A172 (cell line): ENCODE measurements at places on chromosomes 13 and 19. TPM values are rescaled to one million over a fixed set of nuclear protein-coding genes. Genes with fewer than 3 reads are reported as not detected.

GRCh38 chr13:33007950-33008349 lies 8.3 kb upstream of the KL start:
- no peak for DNase-seq

- no peak for DNase-seq
These were observed 36.1 kb upstream of the TUBGCP3 start for GRCh38 chr13:112624040-112624439.

- DNase-seq: peak; percentile 31
These were observed 304.5 kb downstream of the KCNRG start for GRCh38 chr13:50319635-50320255.

- DNase-seq: no peak
These were observed 109.5 kb downstream of the STK24 start for GRCh38 chr13:98467263-98467985.

DNA sequence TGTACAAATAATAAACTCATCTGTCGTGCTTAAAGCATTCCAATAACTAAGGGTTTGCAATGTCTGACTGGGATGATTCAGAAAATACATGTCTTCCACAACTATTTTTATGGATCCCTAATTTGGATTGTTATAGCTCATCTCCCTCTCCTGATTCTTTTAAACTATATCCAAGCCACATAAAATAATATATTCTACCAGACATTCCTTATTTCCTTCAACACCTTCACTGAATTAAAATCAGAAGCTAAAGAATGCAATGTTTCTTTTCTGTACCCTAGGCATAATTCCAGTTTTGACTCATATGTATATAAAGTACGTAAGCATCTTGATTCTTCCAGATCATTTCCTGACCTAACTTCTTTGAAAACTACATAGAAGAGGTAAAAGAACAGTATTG lies 420.4 kb downstream of the EFNB2 start:
- DNase-seq: no peak

DNA sequence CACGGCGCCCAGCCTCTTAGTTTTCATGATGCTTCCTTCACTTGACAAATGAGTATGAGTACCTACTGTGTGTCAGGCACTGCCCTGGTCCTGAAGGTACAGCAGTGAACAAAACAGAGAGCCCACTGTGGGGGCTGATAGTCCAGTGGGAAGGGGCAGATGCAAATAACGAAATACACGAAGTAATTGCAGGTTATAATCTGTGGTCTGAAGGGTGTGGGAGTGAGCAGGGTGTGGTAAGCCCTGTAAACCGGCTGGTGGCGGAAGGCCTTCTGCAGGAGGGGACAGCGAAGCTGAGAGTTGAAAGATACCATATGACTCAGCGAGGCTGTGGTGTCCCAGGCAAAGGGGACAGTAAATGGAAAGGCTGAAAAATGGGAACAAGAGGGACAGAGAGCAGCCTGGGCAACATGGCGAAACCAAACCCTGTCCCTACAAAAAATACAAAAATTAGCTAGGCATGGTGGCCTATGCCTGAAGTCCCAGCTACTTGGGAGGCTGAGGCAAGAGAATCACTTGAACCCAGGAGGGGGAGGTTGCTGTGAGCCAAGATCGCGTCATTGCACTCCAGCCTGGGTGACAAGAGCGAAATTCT lies 60.5 kb downstream of the MAP4K1 start:
- DNase-seq: peak; percentile 36

DNA sequence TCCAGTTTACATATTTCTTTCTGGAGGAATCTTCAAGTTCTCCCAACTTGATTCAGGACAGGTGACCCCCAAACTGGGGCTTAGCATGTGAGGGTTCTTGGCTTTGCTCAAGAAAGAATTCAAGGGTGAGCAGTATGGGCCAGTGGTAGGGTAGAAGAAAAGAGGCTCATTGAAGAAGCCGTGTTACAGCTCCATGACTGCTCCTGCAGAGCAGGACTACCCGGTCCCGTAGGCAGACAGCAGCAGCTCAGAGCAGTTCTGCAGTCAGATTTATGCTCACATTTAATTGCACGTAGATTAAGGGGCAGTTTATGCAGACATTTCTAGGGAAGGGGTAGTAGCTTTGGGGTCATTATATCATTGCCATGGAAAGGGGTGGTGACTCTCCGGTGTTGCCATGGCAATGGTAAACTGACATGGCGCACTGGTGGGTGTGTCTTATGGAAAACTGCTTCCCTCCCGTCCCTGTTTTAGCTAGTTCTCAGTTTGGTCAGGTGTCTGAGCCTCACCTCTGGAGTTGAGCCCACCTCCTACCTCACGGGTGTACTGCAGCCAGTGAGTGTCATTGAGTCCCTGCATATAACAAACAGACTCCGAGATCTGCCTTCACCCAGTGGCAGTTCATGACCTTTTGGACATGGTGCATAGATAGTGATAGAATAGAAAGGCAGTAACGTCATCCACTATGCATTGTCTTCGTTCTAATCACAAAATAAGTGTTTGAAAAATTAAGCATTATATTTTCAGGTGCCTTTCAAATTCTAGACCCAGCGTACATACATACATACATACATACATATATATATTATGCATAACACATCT lies 16.0 kb upstream of the ZNF792 start:
- no peak for DNase-seq

DNA sequence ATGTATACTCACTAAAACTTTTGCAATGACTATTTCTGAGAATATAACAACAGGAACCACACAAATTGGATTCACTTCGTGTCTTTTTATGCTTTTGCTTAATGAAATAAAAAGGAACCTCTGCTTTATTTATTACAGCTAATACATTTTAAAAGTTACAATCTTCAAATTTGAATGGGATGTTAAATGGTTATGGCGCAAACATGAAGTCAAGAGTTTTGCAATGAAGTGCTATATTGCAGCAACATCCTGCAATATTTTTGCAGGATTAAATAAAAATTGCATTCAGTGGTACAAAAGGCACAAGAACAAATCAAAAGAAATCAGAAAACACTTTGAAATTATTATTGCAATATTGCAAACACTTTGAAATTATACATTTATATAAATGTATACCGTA lies 1519.0 kb upstream of the MIR17HG start:
- DNase-seq: no peak

DNA sequence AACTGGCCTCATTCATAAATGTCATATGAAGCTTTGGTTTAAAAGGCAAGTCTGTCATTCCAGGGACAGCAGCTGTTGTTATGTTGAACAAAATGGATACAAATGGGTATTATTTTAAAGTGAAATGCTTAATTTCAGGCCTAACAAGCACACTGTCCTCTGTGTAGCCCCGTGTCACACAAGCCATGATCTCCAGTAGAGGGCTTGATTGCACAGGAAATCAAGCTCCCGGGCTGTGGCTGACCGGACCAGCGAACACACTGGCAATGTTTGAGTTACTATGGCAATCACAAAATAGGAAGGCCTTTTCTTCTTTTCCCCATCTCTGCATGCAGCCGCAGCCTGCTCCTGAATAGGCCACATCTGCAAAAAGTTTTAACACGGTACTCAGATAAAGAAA lies 64.0 kb upstream of the GSX1 start:
- DNase-seq: no peak

- DNase-seq: no peak
These were observed 3.6 kb upstream of the ELANE start for GRCh38 chr19:848386-848921.

GRCh38 chr19:17076543-17076991 lies 990 bp downstream of the MYO9B start:
- peak; percentile 26 for DNase-seq

GRCh38 chr13:68417801-68418200 lies 1187.7 kb upstream of the PCDH9 start:
- no peak for DNase-seq

DNA sequence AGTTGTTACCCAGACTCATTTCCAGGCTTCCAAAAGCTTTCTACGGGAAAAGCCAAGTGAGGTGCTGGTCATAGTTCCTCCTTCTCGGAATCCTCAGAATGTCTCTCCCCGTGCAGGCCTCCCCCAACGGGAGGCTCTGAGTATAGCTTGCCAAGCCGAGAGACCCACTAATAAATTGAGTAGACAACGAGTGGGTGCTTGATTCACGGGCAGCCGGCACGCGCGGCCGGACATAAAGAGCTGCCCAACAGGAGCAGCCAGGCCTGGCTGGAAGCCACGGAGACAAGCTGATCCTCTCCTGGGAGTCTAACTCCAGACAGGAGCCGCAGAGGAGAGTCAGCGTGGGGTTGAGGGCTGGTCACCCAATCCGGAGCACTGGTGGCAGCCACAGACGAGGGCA lies 43.4 kb upstream of the MEDAG start:
- no peak for DNase-seq

DNA sequence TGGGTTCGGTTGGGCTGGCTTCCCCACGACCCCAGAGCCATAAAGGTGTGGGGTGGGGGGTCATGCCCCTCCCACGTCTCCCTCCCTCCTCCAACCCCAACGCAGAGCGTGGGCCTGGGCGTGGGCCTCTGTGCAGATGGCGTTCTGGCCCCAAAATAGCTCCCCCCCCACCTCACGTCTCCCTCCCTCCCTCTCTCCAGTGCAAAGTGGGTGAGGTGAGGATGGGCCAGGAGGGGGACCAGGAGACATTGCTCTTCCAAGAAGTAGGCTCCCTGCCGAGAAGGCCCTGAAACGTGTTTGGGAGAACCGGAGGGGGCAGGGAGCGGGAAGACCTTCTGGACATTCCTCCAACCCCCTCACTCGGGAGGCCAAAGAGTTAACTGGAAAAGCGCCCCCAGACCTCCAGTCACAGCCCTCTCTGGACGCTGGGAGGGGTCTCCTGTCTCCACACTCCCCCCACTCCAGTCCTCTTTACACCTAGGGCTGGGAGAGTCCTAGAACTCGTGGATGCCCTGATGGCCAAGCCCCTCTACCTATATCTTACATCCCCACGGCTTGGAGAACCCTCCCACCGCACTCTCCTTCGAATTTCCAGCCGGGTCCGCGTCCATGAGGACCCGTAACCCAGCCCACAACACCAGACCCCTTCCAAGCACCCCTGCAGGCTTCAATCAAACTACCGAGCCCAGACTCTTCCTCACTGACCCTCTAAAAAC lies 855 bp downstream of the UNC13A start:
- no peak for DNase-seq

- DNase-seq: no peak
These were observed 26.6 kb downstream of the SHISA2 start for GRCh38 chr13:26025196-26025595.

DNA sequence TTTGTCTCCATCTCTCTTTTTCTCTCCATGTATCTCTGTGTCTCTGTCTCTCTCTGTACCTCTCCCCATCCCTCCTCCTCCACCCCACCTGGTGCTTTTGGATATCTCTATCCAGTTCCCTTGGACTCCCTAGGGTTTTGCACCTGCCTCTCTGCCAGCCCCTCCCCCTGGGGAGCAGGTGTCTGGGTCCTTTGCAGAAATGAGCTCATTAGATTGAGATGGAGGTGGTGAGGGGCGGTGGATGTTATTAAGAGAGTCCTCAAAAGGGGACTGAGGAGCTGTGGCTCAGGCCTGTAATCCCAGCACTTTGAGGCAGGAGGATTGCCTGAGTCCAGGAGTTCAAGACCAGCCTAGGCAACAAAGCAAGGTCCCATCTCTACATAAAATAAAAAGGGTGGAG lies 2.1 kb downstream of the KCNN4 start:
- DNase-seq: no peak

DNA sequence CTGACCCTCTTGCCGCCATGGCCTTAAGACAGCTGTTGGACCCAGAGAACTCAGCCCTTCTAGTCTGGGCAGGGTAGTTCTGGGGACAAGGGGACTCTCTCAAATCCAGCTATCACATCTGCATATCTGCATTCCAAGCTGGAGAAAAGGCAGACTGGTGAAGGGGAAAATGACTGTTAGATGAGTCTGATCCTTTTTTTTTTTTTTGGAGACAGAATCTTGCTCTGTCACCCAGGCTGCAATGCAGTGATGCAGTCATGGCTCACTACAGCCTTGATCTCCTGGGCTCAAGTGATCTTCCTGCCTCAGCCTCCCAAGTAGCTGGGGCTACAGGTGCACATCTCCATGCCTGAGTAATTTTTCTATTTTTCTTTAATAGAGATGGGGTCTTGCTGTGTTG lies 114.3 kb downstream of the SIPA1L3 start:
- no peak for DNase-seq

GRCh38 chr19:38632476-38633213 lies 13.7 kb downstream of the EIF3K start:
- no peak for DNase-seq

- DNase-seq: no peak
These were observed 1691.5 kb upstream of the SLC10A2 start for GRCh38 chr13:104757712-104758111.

DNA sequence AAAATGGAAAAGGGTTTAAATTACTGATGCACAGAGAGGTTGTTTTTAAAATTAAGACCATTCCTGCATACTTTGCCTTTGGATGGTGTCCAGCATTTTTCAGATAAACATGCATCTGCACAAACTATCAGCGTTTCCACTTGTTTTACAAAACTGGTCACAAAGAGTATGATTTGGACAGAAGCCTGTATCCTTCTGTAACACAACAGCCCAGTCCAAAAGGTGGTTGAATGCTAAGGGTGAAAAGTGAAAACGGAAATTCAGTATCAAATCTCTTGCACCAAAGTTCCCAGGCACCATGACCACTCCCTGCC lies 21.7 kb upstream of the DOCK9 start:
- DNase-seq: no peak

- no peak for DNase-seq
These were observed 79.7 kb downstream of the STARD13 start for GRCh38 chr13:33205804-33206221.

- peak; percentile 99 for DNase-seq
These were observed 2.7 kb upstream of the PLIN3 start for GRCh38 chr19:4870025-4870700.

DNA sequence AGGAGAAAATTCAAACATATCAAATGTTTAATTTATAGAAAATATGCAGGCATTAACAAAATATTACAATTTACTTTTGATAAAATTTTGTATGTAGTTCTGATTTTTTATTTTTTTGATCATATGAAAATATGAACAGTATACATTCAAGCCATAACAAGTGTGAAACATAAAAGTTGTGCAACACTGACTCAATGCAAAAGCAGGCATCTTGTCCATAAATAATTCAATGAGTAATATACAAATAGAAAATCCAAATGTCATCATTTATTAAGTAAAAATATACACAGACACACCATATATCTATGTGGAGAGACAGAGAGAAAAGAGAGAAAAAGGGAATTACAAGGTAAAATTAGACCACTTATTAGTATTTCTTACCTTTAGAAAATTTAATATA lies 1183.9 kb downstream of the SLITRK1 start:
- no peak for DNase-seq

MAMSTR gene
- total RNA-seq: 0.93 and 1.1 TPM in 2 replicates

HS6ST3 gene
- not detected in 2 replicates for total RNA-seq

RFPL4AL1 gene
- total RNA-seq: 1.6 TPM in 1 of 2 replicates, not detected in the other

CLEC17A gene
- total RNA-seq: not detected in 2 replicates

ZNF77 gene
- 6.5 and 9.0 TPM in 2 replicates for total RNA-seq

NCR1 gene
- total RNA-seq: not detected in 2 replicates

KLF1 gene
- total RNA-seq: not detected in 2 replicates

MADCAM1 gene
- total RNA-seq: 0.48 and 0.71 TPM in 2 replicates

CBLC gene
- total RNA-seq: not detected in 2 replicates

KIR3DL1 gene
- total RNA-seq: not detected in 2 replicates

ACP7 gene
- 0.03 and 0.31 TPM in 2 replicates for total RNA-seq

ZNF304 gene
- total RNA-seq: 13.0 and 14.0 TPM in 2 replicates

BTBD2 gene
- 54.7 and 60.4 TPM in 2 replicates for total RNA-seq

GFY gene
- not detected in 2 replicates for total RNA-seq

HAUS8 gene
- 22.2 and 26.7 TPM in 2 replicates for total RNA-seq
